Skin of body (tissue), 3 donors: ENCODE measurements at places on chromosomes 7 and 10. TPM values are rescaled to one million over a fixed set of nuclear protein-coding genes. Genes with fewer than 3 reads are reported as not detected.

Gene ANK3
- total RNA-seq = 78.0 TPM

Gene GPR158
- 0.10 TPM for total RNA-seq

Gene PHTF2
- 27.6 TPM for total RNA-seq

Gene PITX3
- total RNA-seq = 0.39 TPM

Gene GSTO1
- total RNA-seq = 46.6 TPM

Gene PDE6C
- total RNA-seq = not detected

Gene PAX4
- total RNA-seq = not detected

Gene SEMA3A
- total RNA-seq = 26.9 TPM

Gene CHAT
- total RNA-seq = not detected

Gene PROSER2
- 4.9 TPM for total RNA-seq

Gene PLAU
- total RNA-seq = 29.1 TPM

Gene OR2A5
- not detected for total RNA-seq

Gene PTPRZ1
- 47.6 TPM for total RNA-seq

Gene HOXA1
- total RNA-seq = 0.59 TPM

Gene CNNM1
- total RNA-seq = 0.20 TPM

Gene PCLO
- total RNA-seq = 3.8 TPM

Gene MKX
- total RNA-seq = 4.0 TPM
